ENCODE measurements at places on chromosomes 13 and 19.
A peak's percentile ranks its signal among the peaks of the same experiment; 100 is the strongest.

DNA sequence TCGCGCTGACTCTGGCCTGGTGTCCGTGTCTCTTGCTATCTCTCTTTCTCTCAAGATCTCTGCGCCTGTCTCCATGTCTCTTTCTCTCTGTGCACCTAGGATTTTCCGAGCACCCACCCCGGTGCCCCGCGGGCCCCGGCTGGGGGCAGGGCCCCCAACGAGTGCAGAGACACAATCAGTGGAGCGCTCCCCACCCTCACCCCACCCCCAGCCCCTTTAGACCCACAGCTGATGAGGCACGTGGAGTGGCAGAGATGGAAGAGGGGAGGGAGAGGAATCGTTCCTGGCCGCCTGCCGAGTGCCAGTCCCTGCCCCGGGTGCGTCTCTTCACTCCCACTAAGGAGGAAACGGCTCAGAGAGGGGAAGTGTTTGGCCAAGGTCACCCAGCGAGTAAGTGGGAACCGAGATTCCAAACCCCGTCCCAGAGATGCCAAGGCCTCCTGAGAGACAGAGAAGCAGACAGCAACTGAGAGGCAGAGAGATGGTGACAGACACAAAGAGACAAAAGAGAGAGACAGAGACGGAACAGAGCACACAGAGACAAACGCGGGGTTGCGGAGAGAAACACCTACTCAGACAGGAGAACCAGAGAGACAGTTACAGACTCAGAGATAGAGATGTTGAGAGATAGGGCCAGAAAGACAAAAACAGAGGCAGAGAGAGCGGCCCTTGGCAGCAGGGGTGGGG, 626 bp upstream of the BCL3 start:
- DNase-seq: no peak

- DNase-seq: peak; percentile 71
Measured at GRCh38 chr13:26929971-26930730, 169.6 kb upstream of the GPR12 start.

DNA sequence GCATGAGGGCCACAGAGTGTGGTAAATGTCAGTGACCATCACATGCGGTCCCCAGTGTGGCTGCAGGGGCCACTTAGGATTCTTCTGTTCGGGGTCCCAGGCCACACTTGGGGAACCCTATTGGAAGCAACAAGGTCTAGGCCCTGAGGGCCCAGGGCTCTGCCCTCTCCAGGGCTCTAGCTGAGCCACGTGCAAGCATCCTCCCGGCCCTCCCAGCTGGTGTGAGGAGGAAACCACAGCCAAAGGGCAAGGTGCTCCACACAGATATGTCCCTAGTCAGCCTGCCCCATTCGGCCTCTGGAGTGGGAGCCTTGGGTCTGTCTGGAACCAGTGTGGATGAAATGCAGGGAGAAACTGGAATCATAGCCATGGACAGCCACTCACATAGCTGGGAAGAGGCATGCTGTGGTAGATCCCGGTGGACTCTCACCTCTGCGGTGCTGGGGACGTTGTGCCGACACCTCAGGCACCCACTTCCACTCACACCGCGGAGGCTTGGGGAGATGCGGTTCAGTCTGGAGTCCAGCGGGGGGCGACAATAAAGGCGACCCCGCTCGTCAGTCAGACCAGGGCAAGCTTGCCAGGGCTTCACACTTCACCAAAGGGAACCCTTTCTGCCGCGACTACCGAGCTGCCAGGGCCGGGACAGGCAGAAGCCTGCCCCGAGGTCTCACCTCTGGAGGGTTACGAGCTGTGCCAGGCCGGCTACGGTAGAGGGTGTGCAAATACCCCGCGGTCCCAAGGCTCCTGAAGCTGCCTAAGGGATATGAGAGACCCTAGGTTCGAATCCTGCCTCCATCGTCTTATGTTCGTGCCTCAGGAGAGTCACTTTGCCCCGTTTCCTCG, 4.3 kb upstream of the ZNF497 start:
- no peak for DNase-seq

DNA sequence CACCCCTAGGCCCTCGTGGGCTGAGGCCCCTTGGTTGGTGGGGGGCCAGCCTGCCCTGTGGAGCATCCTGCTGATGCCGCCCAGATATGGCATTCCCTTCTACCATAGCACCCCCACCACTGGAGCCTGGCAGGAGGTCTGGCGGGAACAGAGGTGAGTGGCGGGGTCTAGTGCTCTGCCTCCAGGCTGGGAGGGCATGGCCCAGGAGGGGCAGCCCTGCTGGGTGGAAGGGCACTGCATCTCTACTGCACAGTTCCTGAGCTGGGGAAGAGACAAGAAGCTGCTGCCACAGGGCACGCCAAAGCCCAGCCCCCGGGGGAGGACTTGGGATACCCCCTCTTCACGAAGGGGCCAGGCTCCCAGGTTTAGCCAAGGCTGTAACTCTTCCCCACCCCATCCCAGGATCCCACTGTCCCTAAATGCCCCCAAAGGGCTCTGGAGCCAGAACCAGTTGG, 2.4 kb upstream of the KMT2B start:
- no peak for DNase-seq

DNA sequence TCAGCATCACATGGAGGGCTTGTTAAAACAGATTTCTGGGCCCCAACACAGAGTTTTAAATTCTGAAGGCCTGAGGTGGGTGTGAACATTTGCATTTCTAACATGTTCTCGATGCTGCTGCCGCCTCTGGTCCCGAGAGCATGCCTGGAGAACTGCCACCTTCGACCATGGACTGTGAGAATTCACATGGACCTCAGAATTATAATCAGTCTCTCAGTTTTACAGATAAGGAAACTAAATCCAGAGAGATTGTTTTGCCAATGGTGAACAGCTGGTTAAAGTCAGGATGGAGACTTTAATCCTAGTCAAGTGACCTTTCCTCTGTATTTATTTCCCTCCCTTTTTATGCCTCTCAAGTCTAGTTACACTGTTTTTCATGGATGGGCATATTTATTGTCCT, 14.7 kb downstream of the ALOX5AP start:
- DNase-seq: no peak

GRCh38 chr19:39474139-39474620, 6.5 kb upstream of the TIMM50 start:
- peak; percentile 75 for DNase-seq

DNA sequence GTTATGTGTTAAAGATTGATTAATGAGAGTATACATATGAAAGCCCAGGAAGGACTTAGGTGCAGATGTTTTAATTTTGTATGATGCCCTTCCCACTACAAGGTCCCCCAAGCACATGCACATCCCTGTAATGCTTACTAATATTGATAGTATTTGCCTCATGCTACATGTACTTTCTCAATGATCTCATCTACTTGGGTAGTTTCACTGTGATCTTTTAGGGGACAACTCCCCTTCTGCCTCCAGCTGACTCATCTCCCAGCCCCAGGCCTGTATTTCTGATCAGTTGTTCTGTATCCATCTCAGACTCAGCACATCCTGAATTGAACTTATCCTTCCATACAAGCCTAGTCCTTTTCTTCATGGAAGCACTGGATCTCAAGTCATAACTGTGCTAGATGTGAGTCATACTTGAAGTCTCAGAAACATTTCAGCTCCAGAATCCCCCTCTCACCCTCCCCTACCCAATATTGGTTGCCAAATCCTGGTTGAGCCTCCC, 49.4 kb upstream of the INTS6 start:
- no peak for DNase-seq

- no peak for DNase-seq
Measured at GRCh38 chr19:4870025-4870700, 2.7 kb upstream of the PLIN3 start.

DNA sequence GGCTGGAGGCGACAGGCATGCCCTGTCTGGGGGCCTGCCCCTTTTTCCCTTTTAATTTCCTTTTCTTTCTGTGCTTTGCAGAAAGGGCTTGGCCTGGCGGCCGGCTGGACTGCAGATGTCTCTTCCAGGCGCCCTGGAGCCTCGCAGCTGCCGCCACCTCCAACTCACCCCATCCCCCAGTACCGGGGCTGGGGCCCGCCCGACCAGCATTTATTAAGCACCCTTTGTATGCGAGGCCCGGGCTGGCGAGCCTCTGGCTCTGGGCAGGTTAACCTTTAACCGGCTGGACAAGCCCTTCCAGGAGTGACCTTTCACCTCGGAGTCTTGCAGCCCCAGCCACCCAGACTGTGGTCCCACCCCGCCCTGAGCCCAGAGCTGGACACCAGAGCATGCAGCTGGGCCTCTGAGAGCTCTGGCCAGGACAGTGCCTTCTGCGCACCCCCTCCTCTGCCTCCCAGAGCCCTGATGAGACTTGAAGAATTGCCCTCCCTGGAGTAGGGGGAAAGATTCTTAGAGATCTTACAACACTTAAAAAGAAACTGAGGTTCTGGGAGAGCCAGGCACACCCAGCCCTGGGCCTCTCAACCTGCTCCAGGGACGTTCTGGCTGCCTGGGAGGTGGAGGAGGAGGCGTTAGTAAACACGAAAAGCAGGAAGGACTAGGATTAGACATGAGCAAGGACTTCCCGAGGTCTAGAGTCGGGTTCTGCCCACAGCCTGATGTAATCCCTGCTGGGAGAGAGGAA, 1.1 kb upstream of the NR2F6 start:
- DNase-seq: no peak

DNA sequence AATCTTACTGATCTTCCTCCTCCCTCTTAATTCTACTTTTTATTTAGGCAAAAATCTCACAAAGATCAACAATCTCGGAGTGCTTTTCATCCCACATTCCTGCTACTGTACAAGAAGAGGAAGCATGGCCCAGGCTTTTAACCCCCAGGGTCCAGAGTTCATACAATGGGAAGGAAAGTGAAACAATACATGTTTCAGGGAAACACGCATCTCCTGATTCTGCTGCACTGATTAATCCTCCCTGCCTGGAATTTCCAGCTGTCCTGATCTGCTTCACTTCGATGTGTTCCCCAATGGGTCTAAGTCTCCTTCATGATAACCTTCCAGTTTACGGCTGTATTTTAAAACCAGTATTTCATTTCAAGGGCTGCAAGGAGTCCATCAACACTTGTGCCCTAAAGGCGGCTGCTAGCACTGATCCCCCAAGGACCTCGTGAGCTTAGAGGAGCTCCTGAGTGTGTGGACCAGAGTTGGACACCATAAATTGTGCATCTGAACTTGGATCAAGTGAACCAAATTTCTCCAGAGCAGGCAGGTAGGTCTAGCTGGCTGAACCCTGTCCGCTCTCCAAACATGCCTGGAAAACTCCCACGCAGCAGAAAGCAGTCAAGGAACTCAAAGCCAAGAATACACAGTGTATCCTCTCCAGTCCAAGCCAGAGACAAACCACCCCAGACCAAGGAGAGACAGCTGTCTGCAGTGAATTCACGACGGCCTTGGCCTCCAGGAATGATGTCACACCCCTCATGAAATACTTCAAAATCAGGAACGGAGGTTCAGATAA, 44.3 kb downstream of the COL4A1 start:
- no peak for DNase-seq

DNA sequence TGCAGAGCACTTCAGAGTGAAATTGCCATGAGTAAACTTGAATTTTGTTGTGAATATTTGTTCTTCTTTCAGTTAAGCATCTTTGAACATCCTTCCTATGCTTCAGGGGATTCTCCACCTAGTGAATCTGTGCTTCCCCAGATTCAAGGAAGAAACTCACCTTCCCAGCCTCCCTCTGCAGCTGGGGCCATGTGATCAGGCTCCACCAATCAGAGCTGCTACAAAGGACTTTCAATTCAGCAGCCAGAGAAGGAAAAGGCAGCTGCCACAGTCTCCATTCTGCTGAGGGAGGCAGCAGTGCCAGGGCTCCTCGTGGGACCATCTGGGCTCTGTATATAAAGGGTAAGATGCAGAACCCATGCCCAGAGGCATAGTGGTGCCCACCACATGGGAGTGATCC, 89.7 kb upstream of the SIAH3 start:
- DNase-seq: no peak

- DNase-seq: no peak
Measured at GRCh38 chr13:111005364-111005763, 90.5 kb upstream of the ANKRD10 start.

GRCh38 chr19:55158848-55159749, 1.6 kb upstream of the TNNI3 start:
- DNase-seq: no peak

- no peak for DNase-seq
Measured at GRCh38 chr19:5809053-5809452, 4.2 kb downstream of the NRTN start.

DNA sequence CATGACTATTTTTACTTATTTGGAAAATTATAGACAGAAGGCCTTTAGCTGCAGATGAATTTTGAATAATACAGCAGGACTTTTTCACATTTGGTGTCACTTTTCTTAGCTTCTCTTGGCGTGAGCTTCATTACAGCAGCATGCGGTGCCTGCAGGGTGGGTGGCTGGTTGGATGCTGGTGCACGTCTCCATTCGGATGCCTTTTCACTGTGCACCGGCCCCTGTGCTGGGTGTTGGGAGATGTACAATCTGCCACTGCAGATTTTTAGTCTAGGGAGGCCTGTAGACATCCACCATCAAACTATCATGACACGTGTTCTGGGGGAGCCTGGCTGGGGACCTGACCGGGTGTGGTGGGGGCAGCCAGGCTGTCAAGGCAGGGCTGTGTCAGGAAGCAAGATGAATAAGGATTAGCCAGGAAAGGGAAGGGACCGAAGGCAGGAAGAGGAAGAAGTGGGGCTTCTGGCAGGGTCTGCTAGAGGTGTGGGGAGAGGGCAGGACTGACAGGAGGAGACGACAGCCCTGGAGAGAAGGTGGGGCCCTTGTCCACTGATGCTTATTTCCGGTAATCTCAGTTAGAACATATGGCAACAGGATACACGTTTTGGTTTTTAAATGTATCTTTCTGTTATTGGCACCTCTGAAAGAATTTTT, 88.8 kb downstream of the ARHGEF7 start:
- DNase-seq: no peak

DNA sequence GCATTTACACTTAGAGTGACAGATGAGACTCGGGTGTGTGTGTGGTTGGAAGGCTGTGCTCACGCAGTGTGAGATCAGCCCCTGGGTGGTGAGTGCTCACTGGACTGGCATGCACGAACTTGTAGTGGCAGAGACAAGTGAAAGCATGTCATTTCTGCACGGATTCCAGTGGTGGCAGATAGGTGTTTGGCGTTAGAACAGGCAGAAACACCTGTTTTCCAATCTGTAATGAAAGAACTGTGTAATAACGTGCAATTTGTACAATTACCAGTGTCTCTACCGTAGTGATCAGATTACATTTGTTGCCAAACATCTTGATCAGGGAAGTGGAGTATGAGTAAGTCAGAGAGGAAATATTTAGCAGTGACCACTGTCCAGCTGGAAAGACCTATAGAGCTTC, 8.2 kb downstream of the LAMP1 start:
- DNase-seq: no peak

DNA sequence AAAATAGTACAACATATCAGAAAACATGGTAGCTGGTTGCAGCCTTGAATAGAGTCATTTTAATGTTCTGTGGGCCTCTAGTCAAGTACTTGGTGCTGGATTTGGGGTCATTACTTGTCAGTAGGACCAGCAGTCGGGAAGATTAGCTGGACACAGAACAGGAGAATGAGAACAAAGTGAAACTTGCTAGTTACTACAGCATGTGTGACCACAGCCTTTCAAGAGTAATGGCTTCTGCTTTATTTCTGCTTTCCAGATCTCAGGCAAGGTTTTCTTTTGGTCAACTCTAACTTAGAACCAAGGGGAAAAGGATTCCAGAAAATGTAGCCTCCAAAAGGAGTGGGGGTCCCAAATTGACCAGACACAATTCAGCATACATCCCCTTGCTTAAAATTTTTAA, 17.1 kb upstream of the VWA8 start:
- no peak for DNase-seq

GRCh38 chr19:54188215-54188871, 1.0 kb downstream of the MBOAT7 start:
- peak; percentile 76 for DNase-seq

- DNase-seq: peak; percentile 94
Measured at GRCh38 chr19:14369399-14370168, 11.7 kb upstream of the ADGRE5 start.

- DNase-seq: no peak
Measured at GRCh38 chr13:100506600-100507422, 81.8 kb downstream of the GGACT start.

GRCh38 chr13:54361460-54361859, 1332.8 kb downstream of the OLFM4 start:
- DNase-seq: no peak

Data from stimulated activated CD4-positive, alpha-beta T cell treated with anti-CD3 and anti-CD28 coated beads, Interleukin-4, amount 100 ng/mL, for 4 hours (primary cell).